NCI-H187 treated with DMSO at 0.1 percent for 48 hours (cell line): ENCODE measurements at places on chromosomes 6 and 20.

DNA sequence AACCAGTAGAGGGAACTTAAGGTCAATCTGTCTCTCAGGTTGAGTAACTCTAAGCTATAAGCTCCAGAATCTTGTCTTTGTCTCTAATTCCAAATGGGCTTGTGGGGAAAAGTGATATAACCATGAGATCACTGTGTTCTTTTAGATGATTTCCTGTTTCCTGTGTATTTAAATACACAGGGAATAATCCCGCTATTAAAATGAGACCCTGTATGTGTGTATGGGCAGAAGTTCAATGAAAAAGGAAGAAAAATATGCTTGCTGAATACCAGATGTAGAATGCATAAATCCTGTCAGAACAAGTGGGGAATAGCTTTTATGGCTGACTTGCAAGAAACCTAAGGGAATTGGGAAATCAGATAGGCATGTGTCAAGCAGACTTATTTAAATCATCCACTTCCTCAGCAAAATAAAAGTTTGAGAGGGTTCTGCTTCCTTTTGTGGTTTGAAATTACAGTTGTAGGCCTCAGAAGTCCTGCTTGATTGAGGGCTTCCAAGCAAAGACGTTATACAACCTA is 164.7 kb upstream of the PDE7B start:
- no peak for DNase-seq

- no peak for DNase-seq
These were observed 61.7 kb downstream of the RIOK1 start for GRCh38 chr6:7451326-7451725.

DNA sequence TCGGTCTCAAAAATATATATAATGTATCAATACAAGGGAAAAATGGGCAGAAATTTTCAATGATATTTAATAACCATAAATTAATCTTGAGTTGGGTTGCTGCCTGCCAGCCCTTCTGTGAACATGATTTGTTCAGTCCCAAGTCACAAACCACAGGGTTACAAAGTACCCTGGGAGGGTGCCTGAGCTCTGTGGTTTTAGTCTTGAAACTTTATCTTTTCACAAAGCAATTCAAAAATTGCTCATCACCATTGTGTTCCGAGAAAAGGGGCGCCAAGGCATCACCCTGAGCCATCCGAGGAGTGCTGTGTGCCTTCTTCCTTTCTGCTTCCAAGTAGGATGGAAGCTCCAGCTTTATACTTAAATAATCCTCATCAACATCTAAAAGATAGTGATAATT is 141.6 kb upstream of the AKAP12 start:
- no peak for DNase-seq

GRCh38 chr6:123201869-123202372 is 205.9 kb downstream of the CLVS2 start:
- DNase-seq: no peak
